ENCODE measurements at places on chromosomes 16 and 17.

DNA sequence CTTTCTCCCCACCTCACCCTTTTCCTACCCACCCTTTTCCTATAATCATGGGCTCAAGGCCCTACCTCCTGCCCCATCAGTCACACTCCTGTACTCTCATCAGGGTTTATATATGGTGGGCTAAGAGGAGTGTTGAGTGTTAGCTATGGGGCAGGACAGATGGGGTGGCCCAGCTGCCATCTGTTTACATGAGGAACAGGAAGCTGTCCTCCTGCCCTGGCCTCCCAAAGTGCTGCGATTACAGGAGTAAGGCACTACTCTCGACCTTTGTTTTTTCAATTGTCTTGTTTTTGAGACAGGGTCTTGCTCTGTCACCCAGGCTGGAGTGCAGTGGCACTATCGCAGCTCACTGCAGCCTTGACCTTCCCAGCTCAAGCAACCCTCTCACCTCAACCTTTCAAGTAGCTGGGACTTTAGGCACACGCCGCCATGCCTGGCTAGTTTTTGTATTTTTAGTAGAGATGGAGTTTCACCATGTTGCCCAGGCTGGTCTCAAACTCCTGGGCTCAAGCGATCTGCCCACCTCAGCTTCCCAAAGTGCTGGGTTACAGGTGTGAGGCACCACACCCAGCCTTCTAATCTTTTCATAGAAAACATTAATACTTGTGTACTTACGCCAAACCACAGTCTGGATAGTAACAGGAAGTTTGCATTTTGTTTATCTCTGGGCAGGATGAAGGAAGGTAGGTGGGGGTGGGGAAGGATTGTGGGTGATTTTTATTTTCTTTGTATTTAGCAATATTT lies 1.6 kb downstream of the TRADD start:
- DNase-seq = no peak

DNA sequence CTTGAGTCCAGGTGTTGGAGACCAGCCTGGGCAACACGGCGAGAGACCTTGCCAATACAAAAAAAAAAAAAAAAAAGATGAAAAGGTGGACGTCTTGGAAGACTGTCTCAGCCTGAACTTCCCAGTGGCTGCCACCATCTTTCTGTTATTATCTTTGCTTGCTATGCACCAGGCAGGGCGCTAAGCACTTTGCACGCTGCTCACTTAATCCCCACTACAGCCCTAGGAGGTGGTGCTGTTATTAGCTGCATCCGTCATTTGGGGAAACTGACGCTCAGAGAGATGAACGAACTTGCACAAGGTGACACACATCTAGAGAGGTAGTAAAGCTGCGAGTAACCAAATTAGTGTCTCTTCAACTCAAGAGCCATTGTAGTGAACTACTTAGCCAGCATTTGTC lies 708 bp upstream of the CPPED1 start:
- DNase-seq = no peak

GRCh38 chr17:67559381-67559966 lies 158.3 kb upstream of the NOL11 start:
- no peak for DNase-seq

- no peak for DNase-seq
Observed at GRCh38 chr17:54793271-54793670, 107.4 kb upstream of the TOM1L1 start.

DNA sequence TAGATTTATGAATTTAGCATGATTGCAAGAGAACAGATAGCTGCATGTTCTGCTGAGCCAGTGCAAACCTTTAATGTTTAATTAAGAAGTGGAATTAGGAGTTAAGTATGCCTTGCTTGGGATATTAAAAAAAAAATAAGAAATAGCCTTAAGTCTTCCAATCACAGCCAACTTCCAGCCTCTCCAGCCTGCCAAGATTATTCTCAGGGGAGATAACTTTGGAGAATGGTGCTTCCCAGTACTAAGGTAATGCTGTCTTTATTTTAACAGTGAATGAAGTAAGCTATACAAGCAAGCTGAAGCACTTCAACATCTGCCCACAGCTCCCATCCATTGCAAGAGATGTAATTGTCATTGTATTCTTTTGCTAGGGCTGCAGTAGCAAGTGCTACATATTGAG lies 389.5 kb upstream of the ASIC2 start:
- DNase-seq = no peak

DNA sequence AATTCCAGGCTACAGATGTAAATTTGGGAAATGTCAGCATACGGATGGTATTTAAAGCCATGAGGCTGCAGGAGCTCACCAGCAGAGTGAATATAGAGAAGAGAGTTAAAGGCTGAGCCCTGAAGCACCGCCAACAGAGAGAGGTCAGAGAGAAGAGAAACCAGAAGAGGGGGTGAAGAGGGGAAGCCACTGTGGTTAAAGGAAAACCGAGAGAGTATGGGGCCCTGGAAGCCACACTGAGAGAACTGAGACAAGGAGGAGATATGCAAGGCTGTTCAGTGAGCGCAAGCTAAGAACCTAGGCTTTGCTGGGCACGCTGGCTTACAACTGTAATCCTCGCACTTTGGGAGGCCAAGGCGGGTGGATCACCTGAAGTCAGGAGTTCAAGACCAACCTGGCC lies 24.6 kb downstream of the COPRS start:
- no peak for DNase-seq

DNA sequence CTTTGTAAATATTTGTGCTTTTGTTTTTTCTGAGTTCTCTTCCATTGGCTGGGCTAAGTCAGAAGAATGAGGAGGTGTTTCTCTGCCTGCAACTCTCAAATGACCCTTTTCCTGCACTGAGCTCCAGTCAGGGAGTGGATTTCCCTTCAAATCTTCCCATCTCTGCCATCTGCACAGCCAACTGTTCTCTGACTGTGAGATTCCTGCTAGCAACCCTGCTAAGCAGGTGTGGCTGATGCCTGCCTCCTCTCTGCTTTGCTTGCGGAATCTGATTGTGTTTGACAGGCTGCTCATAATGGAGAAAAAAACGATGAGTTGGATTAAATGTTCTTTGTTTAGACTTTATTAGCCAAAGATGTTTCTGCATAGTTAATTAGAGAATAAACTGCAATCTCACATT lies 519.8 kb downstream of the TMEM114 start:
- DNase-seq = no peak
